Esophagus squamous epithelium (tissue), 5 donors: ENCODE measurements at places on chromosomes 16 and 17.

DNA sequence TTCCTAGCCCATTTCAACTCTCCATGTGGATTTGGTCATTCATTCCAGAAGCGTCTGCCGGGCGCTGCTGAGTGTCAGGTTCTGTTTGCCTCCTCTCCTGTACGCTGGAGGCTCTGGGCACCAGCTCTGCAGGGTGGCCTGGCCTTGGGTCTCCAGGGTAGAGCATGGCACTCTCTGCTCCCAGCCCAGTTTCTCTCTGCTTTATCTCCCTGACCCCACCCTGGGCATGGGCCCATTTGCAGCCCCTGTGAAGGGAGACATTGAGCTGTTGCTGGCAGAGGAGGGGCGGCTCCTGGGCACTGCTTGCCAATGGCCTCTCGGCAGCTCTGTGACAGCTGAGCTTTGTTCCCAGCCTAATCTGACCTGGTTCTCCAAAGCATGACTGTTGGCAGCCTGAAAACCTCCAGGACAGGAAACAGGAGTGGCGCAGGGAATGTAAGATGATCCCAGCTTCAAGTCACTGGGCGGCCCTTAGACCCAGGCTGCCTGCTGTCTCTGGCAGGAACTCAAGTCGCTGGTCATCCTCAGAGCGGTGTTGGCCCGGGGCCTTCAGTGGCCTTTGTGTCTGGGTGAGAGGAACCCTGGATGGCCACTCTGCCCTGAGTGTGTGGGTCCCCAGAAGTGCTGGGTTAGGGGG lies 146.8 kb downstream of the SEC14L1 start:
- DNase-seq: no peak

DNA sequence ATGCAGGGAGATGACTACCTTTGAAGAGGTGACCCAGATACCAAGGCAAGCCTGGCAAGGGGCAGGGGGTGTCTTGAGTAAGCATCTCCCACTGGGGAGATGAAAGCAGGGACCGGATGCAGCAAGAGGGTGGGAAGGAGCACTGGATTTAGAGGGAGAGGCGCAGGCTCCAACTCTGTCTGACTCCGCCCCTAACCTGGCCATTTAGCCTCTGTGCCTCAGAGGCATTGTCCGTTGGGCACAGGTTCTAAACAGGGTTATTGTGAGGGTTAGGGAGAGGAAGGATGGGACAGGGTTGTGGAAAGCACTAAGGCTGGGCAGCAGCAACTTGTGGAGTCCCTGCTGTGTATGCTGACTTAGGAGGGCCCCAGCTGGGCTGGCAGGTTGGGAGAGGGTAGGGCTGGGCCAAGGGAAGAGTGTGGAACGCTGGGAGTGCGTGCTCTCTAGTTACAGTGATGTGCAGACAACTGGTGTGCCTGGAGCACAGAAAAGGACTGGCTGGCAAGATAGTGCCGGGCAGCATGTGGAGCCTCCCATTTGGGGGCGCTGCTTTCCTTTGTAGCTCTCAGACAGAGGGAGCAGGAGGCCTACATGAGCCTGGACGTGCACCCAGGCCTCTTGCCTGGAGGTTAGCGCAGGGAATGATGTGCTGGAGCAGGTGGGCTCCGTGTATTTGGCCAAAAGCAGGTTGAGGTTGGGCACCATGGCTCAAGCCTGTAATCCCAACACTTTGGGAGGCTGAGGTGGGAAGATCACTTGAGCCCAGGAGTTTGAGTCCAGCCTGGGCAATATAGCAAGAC lies 26.2 kb downstream of the TBX2 start:
- no peak for DNase-seq

DNA sequence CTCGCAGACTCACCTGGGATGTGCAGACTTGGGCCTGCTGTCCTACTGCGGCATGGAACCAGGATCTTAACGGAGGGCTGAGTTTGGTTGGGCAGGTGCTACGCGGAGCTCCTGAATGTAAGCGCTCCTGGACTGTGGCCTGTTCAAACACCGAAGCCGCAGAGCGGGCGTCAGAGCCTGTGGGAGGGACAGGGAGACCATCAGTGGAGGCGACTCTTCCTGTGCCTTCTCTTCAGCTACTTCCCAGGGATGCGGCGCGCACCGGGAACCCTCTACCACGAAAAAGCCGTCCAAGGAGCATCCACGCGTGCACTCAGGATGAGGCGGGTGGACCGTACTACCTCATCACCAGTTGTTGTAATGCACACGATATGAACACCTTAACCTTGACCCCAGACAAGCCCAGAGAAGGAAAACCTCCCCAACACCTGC lies 2.0 kb downstream of the USP36 start:
- DNase-seq: no peak

DNA sequence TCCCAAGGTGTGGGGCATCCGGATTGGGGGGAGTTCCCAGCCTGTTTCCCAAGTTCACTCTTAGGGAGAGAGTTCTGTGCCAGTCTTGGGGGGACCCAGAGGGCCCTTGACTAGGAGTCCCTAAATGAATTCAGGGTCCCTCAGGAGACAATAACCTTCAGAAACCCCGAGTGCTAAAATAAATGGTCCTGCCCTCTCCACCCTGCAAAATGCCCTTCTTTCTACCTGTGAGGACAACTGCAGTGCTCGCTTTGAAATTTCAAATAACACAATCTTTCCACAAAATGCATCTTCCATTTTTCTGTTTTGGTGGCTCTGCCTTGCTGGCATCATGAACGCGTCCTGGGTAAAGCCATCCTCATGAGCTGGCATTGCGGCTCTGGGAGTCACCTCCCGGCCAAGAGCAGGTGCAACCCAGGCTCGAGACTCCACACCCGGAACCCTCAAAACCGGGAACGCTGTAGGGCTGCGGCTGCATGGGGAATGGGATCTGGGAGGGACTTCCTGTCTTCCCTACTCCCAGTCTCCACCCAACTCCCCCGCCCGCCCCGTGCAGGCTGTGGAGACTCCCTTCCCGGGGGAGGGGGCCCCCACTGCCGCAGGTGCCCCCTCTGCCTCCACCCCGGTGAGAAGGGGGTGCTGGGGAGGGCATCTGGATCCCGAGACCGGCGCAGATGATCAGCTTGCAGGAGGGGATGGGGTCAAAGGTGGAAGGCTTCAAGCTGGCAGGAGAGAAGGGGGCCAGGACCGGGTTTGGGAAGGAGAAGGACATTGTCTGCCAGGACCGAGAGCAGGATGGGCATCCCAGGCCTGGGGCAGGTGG lies at the start of gene ZNF205:
Gene ZNF205 (plus strand): TSS at position 529 of the 823 bp plus-strand sequence. CDS start 845 bp downstream, outside the sequence.
- DNase-seq: no peak

DNA sequence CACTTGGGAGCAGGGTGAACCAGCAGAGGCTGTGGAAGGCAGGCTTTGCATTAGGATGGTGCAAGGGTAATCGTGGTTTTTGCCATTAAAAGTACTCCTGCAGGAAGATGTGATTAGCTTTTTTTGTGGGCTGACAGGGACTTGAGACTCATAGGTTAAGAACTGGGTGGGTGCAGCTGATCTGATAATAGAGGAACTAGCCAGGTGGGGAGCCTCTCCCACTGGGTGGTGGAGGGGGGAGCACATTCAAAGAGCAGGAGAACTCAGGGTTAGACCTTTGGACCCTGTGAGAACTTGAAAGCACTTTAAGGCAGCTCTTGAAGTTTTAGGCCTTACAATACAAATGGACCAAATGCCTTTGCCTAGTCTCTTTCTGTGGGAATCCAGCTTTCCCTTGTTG lies 32.4 kb downstream of the CCL4 start:
- no peak for DNase-seq

- no peak for DNase-seq
These were observed 55.1 kb downstream of the SRCIN1 start for GRCh38 chr17:38550661-38551060.

GRCh38 chr17:41548844-41549595 lies 20.9 kb upstream of the KRT19 start:
- no peak for DNase-seq

GRCh38 chr16:9801651-9802050 lies 380.6 kb downstream of the GRIN2A start:
- no peak for DNase-seq

DNA sequence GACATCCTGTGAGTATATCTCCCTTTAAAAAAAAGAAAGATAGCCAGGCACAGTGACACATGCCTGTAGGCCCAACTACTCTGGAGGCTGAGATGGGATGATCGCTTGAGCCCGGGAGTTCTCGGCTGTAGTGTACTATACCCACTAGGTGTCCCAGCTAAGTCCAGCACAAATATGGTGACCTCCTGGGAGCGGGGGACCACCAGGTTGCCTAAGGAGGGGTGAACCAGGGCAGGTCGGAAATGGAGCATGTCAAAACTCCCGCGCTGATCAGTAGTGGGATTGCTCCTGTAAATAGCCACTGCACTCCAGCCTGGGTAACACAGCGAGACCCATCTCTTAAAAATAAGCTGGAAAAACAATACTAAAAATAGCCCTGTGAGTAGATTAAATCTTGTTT lies 29.4 kb downstream of the GINS2 start:
- no peak for DNase-seq

GRCh38 chr16:68086860-68087268 lies 1.7 kb downstream of the NFATC3 start:
- DNase-seq: no peak

GRCh38 chr17:10088444-10088843 lies 110.0 kb downstream of the GAS7 start:
- DNase-seq: no peak

GRCh38 chr16:75702242-75702641 lies 981 bp upstream of the DUXB start:
- no peak for DNase-seq

GRCh38 chr16:48834576-48834975 lies 224.6 kb upstream of the N4BP1 start:
- DNase-seq: no peak

DNA sequence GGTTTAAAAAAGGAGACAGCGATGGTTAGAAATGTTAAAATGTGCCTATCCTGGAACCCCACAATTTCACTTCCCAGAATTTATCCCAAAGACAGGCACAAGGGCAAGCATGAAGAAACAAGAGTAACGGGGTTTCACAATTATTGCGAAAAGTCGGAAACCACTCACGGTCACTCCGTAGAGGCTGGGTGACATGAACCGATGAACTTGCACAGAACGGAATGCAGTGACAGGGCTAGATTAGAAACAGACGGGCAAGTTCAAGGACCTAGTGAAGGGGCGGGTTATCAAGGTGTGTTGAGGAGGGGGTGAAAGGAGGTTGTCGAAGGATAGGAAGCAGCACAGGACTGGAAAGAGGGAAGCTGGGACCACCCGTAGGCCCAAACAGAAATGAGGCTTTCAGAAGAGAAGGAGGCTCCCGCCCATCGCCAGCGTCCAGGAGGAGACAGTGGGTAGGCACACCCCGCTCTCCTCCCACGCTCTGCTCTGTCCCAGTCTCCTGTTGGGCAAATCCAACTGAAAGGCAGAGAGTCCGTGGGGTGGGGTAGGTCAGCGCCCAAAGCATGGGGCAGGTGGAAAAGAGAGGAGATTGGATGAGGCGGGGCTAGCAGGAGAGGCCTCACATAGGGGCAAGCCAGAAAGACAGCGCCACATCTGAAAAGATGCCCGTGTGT lies 47.4 kb upstream of the JPH3 start:
- DNase-seq: no peak

DNA sequence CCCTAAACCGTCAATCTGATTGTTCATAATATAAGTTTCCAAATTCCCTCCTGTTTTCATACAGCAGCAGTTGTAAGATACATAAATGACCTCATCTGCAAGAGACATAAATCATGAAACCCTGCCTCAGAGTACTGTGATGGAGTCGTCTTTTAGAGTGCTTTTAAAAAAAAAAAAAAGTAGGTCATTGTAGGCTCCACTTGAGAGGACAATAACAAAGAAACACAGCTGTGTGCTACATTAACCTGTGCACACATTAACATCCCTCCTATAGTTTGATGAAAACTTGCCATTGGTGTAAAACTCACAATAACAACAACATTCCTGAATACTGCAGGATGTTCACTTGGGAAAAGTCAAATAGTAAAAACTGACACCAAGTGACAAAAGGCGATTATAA lies 56.5 kb downstream of the XPO6 start:
- no peak for DNase-seq

DNA sequence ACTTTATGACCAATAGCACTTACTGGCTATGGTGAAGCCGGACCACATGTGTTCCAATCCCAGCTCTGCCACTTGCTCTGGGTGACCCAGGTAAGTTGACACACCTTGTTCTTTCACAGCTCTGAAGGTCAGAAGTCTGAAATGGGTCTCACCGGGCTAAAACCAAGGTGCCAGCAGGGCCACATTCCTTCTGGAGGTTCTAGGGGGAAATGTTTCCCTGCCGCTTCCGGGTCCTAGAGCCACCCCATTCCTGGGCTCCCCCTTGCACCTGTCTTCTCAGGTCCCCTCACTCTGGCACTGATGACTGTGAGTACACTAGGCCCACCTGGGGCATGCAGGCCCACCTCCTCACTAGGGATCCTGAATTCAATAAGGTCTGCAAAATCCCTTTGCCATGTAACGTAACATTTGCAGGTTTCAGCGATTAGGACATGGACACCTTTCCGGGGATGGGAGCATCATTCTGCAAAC lies 11.4 kb downstream of the USP7 start:
- no peak for DNase-seq

- no peak for DNase-seq
These were observed 23.9 kb upstream of the TMEM98 start for GRCh38 chr17:32903774-32904673.

DNA sequence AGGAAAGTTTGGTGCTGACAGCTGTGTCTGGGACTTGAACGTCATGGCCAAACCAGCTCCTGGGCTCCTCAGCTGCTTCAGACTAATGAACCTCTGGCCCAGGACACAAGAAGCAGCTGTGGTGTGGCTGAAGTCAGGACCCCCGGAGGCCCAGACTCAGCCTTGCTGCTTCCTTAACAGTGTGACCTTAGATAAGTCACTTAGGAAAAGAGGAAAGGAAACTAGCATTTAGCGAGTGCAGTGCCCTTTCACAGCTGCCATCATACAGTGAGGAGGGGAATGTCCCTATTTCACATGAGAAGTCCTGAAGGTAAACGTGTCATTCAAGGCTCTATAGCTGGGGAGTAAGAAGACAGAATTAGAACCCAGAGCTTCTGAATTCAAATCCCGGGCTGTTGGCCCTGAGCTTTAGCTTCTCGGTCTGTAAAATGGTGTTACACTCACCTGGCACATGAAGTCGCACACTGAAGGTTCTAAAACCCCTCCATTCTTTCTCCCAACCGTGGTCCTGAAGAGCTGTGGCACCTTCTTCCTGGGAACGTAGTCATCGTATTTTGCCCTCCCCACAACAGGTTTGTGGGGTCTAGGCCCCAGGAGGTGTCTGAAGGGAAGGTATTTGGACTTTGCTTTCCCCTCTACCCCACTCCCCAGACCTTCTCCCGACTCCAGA lies 910 bp upstream of the RAMP2 start:
- DNase-seq: no peak

GRCh38 chr16:76899767-76900166 lies 291.2 kb upstream of the MON1B start:
- no peak for DNase-seq

DNA sequence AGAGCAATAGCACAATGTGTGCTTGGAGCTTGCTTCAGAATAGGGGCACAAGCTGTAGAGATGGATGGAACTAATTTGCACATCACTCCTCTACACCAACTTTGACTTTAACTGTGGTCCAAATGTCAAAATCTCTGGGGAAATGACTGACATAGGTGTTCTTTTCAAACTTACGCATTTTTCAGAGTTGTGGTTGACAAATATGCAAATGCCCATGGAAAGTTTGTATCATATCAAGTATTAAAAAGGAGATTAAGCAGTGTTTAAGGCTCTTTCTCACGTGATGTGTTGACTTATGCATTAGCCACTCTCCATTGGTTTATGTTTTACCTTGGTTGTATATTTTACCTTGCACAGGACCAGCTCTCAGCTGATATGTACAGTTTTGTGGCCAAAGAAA lies 77.1 kb downstream of the ELAC2 start:
- no peak for DNase-seq

GRCh38 chr17:50663812-50664374 lies 29.2 kb downstream of the ABCC3 start:
- no peak for DNase-seq

- DNase-seq: no peak
These were observed 35.6 kb downstream of the WWOX start for GRCh38 chr16:78134944-78135619.

GRCh38 chr16:11090232-11090631 lies 145.9 kb downstream of the CLEC16A start:
- DNase-seq: no peak
